ENCODE measurements at places on chromosomes 16 and 17.

- DNase-seq: no peak
These were observed 25.9 kb downstream of the PIPOX start for GRCh38 chr17:29068818-29069217.

- no peak for DNase-seq
These were observed 296.9 kb upstream of the CDH5 start for GRCh38 chr16:66069587-66069986.

DNA sequence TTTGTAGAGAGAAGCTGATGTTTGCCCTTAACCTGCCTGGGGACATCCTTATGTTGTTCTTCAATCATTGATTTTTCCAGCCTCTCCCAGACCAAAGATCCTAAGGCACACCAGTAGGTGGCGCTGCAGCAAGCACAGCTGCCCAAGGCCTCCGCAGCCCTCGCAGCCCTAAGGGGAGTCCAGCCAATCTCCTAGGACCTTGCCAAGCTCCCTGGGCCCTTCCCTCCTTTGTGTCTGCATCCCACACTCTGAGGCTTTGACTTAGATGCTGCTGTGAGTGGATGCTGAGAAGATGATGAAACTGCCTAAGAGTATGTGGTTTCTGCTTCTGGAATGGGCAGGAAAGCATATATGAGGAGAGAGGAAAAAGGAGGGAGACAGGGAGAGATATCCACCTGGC, 47.1 kb downstream of the SPACA3 start:
- no peak for DNase-seq

DNA sequence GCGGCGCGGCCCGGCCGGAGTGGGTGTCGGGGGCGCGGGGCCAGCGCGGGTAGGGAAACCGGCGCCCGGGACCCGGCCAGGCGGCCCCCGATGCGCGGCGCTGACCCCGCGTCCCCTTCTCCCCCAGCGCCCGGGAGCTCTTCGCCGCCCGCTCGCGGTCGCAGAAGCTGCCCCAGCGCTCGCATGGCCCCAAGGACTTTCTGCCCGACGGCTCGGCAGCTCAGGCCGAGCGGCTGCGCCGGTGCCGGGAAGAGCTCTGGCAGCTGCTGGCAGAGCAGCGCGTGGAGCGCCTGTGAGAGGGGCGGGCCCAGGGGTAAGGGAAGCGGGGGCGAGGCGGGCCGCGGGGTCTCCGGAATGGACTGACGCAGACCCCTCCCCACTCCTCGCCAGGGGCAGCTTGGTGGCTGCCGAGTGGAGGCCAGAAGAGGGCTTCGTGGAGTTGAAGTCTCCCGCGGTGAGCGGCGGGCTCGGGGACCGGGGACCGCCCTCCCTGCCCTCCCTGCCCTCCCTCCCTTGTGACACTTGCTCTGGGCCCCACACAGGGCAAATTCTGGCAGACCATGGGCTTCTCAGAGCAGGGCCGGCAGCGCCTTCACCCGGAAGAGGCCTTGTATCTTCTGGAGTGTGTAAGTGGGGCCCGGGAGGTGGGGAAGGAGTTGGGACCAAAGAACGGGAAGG, 430 bp downstream of the TSEN54 start:
- DNase-seq: no peak

GRCh38 chr17:66405836-66406677, 103.6 kb downstream of the PRKCA start:
- DNase-seq: no peak

- no peak for DNase-seq
These were observed 73.6 kb upstream of the CCL1 start for GRCh38 chr17:34436607-34437006.

- no peak for DNase-seq
These were observed 17.5 kb downstream of the ACSF2 start for GRCh38 chr17:50443505-50443974.

DNA sequence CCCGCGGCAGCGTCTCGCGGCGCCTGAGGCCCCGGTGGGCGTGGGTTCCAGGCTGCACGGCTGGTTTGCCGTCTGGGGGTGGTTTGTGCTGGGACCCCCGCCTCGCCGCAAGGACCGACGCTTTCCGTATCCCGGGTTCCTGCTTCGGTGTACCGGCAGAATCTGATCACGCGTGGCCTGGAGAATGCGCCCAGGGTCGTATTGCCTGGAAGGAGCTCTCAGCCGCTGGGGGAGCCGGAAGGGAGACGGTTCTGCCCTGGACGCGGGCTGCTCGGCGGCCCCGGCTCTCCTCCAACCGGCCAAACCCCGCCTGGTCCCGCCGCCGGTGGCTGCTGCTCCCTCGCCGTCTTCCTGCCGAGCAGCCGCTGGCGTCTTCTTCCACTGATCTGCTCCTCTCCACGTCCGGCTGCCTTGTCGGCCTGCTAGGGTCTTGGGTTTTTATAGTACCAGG, 39.8 kb downstream of the ZNF778 start:
- no peak for DNase-seq

DNA sequence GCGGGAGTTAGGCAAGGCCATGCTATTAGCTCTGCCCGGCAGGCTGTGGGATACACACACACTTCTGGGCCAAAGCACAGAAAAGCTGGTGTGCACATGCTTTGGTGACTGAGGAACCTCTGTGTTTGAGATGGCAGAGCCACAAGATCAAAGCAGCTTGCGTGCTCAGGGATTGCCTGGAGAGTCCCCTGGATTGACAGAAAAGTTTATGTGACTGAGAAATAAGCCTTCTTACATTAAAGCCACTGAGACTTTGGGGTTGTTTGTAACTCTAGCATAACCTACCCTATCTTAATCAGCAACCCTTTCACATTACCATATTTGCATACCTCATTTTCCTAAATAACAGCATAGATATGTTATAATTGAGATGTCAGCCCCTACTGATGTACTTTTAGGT, 69.3 kb downstream of the MYO1D start:
- DNase-seq: no peak

DNA sequence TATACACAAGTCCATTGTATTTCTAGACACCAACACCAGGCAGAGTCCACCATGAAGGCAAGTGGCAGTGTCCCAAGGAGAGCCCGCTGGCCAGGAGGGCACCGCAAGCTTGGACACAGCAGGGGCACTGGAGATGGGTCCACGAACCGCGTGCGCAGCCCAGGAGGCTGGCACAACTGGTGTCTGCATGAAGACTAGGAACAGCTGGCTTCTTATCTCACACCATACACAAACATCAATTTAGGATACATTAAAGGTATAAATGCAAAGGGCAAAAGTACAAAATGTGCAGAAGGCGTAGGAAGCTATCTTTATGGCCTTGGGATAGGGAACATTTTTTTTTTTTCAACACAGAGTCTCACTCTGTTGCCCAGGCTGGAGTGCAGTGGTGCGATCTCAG, 52.4 kb downstream of the ANKRD11 start:
- DNase-seq: no peak

GRCh38 chr17:444879-445454, 92.4 kb upstream of the RPH3AL start:
- DNase-seq: no peak

GRCh38 chr17:32763855-32764439, 113.0 kb downstream of the MYO1D start:
- no peak for DNase-seq

GRCh38 chr17:44903012-44903685, 3.9 kb upstream of the EFTUD2 start:
- DNase-seq: no peak

GRCh38 chr17:944266-944826, 35.2 kb downstream of the NXN start:
- DNase-seq: no peak

- DNase-seq: no peak
These were observed 1.7 kb downstream of the TSR3 start for GRCh38 chr16:1349951-1350350.

- DNase-seq: no peak
These were observed 71.5 kb upstream of the DNAJA2 start for GRCh38 chr16:47045023-47045422.

DNA sequence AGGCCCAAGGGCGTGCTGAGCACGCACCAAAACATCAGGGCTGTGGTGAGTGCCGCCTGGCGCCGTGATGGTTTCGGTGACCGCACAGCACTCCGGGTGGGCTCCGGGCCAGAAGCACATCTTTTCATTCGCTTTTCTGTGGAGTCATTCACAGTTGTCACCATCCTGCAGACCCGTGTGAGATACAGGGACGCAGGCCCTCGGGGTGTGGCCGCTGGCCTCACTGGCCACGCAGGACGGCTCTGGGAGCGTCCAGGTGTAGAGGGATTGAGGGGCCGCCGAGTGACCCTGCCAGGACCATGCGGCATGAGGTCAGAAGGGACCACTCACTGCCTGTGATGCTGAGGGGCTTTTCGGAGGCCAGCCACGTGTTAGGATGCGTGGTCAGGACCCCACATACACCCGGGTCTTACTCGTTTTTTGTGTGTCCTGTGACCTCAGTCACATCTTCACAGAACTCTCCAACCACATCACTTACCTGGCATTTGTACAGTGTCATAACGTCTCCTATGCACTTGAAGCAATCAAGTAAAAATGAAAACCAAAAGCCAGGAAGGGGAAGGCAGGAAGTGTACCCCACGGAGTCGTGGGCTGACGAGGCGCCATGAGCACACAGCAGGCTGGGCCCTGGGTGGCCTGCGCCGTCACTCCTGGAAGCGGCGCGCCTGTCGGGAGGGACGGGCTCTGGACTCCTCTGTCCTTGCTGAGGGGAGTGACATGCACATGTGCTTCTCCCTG, 7.8 kb downstream of the ACSF3 start:
- DNase-seq: no peak

DNA sequence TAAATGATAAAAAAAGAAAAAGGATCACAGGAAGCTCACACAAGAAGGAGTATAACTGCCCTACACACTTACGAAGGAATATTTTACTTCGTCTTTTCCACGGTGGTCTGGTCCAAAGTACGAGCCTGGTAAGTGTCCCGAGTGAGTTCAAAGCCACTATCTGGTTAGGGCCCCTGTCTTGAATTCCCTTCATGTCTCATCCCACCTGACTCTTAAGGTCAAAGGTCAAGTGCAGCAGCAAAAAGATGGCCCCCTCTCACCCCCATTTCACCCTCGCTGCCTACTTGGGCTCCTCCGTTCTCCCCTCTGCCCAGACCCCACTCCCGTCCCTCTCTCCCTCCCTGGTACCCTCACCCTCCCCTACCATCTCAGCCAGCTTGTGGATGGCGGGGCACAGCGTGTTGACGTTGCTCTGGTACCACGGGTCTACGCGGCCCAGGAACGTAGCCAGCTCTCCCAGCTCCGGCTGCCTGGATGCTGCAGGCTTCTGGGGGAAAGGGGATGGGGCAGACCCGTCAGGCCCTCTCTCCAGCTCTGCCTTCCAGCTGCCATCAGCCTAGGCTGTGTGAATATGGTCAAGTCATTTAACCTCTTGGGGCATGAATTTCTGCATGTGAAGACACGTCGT, 27.8 kb upstream of the MFSD6L start:
- DNase-seq: no peak

- DNase-seq: no peak
These were observed 22.3 kb downstream of the KATNB1 start for GRCh38 chr16:57757883-57758282.

DNA sequence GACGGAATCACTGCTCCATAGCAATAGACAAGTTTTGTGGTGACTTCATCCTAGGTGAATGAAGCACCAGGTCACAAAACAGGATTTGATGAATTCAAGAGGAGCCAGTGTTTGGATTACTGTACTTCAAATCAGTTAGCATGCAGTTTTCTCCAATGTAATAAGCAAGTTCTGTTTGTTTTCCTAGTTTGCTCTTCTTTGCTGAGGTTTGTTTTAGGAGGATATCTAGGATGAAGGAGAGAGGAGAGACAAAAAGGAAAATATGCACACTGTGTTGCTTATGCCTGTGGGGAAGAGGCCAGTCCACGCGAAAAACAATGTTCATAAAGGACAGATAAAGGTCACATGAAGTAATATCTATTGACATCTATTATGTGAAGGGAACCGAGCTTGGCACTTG, 9.0 kb downstream of the KRT37 start:
- DNase-seq: no peak

DNA sequence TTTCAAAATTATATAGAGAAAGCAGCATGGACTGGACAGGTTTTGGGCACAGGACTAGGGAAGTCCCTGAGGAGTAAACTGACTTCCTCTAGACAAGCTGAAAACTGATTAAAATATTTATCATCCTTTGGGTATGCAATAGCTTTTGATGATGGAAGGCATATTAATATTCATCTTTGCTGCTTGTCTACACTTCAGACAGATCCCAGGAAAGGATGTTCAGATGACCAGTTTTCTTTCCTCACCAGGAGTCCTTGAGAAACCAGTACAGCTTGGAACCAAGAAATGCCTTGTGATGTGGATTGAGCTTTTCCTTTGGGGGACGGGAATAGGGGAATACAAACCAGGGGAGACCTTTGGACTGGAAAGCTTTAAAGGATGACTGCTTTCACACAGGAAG, 195.5 kb downstream of the FTO start:
- DNase-seq: no peak

- no peak for DNase-seq
These were observed 36.5 kb downstream of the NCOR1 start for GRCh38 chr17:16178836-16179235.

- DNase-seq: no peak
These were observed 116.5 kb upstream of the AXIN2 start for GRCh38 chr17:65677932-65678331.

GRCh38 chr17:78615631-78616030, 38.4 kb upstream of the DNAH17 start:
- no peak for DNase-seq

DNA sequence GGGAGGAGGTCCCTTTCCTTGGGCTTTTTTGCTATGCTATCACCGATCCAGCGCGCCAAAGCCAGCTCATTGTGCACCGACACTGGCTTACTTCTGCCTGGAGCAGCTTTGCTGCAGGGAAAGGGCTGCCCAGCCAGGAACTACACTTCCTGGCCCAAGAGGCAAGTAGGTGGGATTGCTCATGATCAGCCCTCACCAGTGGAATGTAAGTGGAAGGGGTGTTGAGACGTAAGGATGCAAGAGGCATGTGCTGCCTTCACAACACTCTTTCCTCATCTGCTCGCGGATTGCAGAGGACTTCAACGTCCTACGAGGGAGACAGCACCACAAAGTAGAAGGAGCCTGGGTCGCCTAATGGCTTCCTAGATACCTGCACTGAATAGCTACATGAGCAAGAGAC, 104.3 kb upstream of the FOXF1 start:
- no peak for DNase-seq

GRCh38 chr17:33603789-33604188, 310.7 kb upstream of the ASIC2 start:
- DNase-seq: no peak

GRCh38 chr16:17345043-17345442, 125.7 kb downstream of the XYLT1 start:
- DNase-seq: no peak

- DNase-seq: no peak
These were observed 327.8 kb upstream of the MAF start for GRCh38 chr16:79928142-79928873.

Measured in stimulated activated CD8-positive, alpha-beta memory T cell treated with anti-CD3 and anti-CD28 coated beads, Interleukin-7, amount 100 ng/mL, for 24 hours (primary cell).